ENCODE measurements at places on chromosomes 13 and 19.

DNA sequence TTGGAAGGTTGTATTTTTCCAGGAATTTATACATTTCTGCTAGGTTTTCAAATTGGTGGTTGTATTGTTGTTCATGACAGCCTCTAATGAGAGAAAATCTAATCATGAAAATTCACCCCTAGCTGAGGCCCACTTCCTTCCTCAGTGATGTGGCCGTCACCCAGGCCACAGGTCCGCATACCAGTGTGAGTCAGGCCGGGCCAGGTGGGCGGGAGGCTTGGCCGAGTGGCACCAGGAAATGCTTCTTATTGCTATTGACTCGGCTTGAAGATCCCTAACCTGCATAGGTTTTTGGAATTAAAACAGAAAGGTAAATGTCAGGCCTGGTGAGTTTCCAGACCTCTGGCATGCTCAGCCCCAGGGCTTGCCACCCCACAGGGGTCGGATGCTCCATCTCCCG is 88.7 kb downstream of the SCGB2B2 start:
- DNase-seq = no peak

DNA sequence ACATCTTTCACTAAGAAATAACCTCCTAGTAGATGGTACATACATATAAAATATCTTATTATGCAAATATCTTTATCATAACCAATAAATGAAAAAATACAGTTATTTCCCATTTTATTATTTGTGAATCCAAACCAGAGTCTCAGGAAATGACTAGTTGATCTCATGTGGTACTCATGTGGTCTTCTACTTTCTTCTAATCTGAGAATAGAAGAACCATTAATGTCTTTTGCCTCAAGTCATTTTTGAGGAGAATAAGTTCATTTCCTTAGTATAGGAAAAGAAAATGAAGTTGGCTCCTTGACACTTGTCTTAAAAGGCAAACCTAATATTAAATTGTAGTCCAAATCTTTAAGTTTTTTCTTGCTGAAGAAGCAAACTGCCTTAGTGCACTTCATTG is 106.7 kb downstream of the EDNRB start:
- DNase-seq = no peak

- DNase-seq = no peak
Observed at GRCh38 chr19:31718898-31719297, 369.7 kb upstream of the TSHZ3 start.

GRCh38 chr19:45249261-45250033 is 1.6 kb upstream of the MARK4 start:
- DNase-seq = no peak

DNA sequence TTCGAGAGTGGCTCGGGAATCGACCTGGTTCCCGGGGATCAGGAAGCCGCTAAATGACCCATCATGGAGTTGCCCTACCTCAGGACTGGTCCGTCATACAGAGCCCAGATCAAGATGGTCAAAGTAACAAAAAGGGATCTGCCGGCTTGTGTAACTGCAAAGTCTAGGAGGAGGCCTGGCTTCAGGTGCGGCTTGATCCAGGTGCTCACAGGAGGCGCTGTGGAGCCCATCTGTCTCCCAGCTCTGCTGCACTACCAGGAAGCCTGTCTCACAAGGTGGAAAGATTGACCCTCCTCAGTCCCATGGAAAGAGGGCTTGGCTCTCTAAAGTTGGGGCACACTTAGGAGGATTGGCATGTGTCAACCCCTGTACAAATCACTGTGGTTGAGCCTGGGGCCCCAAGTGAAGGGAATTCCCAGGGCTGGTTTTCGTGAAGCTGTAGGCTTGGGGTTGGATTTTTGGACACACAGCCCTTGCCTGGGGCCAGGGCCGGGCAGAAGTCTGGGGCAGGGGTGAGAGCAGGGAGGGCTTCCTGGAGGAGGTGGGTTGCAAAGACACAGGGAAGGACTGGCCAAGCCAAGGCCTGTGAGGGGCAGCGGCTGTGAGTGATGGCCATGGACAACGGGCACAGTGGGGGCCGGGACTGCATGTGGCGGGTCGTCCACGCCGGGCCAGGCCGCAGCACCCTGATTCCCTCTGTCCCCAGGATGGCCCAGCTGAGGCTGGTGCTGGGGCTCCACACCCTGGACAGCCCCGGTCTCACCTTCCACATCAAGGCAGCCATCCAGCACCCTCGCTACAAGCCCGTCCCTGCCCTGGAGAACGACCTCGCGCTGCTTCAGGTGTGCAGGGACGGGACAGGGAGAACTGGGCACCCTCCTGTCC is 4.2 kb downstream of the GZMM start:
- no peak for DNase-seq

DNA sequence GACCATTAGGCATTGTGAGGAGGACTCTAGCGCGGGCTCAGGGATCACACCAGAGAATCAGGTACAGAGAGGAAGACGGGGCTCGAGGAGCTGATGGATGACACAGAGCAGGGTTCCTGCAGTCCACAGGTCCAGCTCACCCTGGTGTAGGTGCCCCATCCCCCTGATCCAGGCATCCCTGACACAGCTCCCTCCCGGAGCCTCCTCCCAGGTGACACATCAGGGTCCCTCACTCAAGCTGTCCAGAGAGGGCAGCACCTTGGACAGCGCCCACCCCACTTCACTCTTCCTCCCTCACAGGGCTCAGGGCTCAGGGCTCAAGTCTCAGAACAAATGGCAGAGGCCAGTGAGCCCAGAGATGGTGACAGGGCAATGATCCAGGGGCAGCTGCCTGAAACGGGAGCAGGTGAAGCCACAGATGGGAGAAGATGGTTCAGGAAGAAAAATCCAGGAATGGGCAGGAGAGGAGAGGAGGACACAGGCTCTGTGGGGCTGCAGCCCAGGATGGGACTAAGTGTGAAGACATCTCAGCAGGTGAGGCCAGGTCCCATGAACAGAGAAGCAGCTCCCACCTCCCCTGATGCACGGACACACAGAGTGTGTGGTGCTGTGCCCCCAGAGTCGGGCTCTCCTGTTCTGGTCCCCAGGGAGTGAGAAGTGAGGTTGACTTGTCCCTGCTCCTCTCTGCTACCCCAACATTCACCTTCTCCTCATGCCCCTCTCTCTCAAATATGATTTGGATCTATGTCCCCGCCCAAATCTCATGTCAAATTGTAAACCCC is 2.8 kb upstream of the CEACAM5 start:
- peak; percentile 28 for DNase-seq

GRCh38 chr19:18264971-18265540 is 9.2 kb downstream of the IQCN start:
- no peak for DNase-seq

DNA sequence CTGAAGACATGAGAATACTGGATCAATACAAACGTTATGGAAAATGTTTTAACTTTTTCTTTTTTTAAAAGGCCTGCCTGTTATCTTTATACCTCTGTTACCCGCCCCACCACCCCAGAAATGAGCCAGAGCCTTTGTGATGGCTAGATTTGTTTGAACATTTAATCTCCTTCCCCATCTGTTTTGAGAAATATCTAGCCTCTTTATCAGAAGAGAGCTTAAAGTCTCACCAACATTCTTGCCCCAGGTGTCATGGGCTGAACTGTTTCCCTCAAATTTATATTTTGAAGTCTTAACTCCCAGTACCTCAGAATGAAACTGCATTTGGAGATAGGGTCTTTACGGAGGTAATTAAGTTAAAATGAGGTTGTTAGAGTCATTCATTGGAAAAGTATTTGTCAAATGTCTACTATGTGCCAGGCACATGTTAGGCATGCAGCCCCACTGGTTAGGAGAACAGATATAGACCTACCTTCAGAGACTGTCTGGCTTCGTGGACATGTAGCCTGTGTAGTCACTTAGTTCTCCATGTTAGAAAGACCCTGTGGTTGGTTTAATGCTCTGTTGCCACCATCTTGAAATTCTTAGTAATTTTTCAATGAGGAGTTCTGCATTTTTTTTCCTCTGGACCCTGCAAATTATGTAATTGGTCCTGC is 6.3 kb upstream of the RB1 start:
- no peak for DNase-seq

GRCh38 chr19:39524495-39524894 is 8.2 kb downstream of the EID2B start:
- no peak for DNase-seq

DNA sequence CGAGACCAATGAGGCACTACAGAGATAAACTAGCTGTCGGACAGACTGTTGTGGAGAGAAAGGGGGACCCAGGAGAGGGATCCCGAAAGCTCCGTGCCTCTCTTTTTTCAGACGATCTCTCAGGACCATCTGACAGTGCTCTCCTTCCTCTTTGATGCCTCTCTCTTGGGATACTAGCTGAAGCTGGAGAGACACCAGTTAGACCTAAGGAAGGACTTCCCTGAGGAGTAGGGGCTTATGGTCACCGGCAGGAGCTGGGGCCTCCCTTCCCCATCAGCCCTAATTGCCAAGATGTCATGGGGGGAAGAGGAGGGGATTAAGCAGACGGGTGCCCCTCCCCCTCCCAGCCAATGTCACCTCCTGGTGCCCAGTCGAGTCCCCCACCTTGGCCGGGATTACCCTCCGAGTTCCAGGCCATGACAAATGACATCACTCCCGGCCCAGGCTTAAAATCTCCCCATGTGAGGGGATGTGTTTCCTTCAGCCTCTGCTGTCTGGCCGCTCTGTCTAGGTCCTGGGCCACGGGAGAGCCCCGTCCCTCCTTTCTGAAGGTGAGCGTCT is at the start of gene CRX:
CRX (plus strand) TSS at position 478 of the 561 bp plus-strand sequence. CDS start 12,507 bp downstream, outside the sequence.
- no peak for DNase-seq

- DNase-seq = no peak
Observed at GRCh38 chr13:44927968-44928367, 61.3 kb downstream of the NUFIP1 start.

GRCh38 chr13:74571811-74572210 is 437.6 kb upstream of the KLF12 start:
- no peak for DNase-seq

DNA sequence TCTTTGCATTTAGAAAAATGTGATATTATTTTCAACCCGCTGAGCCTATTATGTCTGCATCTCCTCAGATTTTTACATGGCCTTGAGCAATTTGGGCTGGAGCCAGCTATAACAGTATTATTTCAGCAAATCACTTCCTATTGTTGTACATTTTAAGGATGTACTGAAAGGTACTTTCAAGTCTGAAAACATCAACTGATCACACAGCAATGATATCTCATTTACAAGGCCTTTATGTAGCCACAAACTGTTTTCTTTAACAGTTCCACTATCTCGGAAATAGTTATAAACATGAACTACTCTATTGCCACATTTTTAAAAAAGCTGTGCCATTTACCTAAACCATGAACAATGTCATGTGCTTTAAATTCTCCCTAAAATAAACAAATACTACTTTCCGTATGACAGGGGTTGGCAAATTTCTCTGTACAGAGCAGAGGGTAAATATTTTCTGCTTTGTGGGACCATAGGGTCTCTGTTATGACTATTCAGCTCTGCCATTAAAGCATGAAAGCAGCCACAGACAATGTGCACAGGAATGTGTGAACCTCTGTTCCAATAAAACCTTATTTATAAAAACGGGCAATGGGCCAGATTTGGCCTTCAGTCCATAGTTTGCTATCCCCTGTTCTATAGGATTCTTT is 560.4 kb downstream of the GPC6 start:
- no peak for DNase-seq

- no peak for DNase-seq
Observed at GRCh38 chr19:30447553-30447870, 75.3 kb downstream of the ZNF536 start.

DNA sequence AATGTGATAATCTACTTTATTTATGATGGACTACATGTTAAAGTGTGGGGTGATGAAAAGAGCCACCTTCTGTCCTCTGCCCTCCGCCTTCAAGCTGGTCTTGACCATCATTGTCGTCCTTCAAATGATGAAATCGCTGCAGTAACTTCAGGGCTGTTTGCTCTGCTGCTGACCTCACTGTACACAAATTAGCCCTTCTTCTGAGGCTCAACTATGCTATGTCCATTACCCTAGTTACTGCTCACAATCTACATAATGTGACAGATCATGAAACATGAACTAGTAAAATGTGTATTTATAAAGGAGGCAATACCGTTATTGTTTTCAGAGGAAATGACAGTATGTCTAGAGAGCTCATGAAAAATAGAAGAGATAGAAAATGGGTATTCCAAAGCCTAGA is 145.9 kb downstream of the RFC3 start:
- DNase-seq = no peak

- DNase-seq = no peak
Observed at GRCh38 chr19:49338691-49339300, 3.6 kb downstream of the CD37 start.

GRCh38 chr19:44947041-44947581 is 1.3 kb downstream of the APOC2 start:
- DNase-seq = no peak

- peak; percentile 41 for DNase-seq
Observed at GRCh38 chr19:55086730-55087541, 11.3 kb downstream of the EPS8L1 start.

GRCh38 chr13:80131204-80131603 is 209.7 kb downstream of the SPRY2 start:
- no peak for DNase-seq

- DNase-seq = no peak
Observed at GRCh38 chr19:31991984-31992655, 353.3 kb upstream of the ZNF507 start.

DNA sequence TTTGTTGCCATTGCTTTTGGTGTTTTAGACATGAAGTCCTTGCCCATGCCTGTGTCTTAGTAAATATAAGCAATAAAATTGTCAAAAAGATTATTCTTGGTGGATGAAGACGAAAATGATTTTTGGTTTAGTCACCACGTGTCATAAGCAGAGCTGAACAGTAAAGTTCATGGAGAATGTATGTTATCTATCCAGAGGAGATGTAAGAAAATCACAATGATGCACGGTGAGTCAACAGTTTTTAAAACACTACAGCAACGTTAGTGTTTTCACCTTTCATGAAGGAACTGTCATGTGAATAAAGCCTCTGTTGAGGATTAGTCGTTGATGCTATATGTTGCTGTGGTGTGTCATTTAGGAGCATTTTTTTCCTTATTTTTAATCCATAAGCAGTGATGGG is 137.6 kb downstream of the GPC6 start:
- no peak for DNase-seq

- no peak for DNase-seq
Observed at GRCh38 chr13:21638319-21639282, 32.3 kb upstream of the FGF9 start.

DNA sequence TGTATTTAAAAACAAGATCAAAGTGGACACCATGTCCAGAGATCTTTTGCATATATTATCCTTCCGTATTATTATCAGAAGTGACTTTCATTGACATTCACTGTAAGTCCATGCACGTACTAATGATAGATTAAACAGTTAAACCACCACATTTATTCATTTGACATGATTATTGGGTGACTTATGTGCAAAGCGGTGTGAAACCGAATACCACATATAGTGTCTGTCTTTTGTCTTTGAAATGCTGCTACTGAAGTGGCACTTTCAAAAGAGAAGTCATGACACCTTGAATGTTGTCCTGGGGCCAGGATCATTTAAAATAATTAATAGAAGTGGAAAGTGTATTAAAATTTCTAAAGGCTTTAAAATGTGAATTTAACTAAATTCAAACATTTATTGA is 100.1 kb downstream of the ERCC5 start:
- no peak for DNase-seq

Measured in stimulated activated CD4-positive, alpha-beta T cell treated with anti-CD3 and anti-CD28 coated beads, Interleukin-4, amount 100 ng/mL, for 48 hours (primary cell).